ENCODE measurements at places on chromosomes 2 and 18.

DNA sequence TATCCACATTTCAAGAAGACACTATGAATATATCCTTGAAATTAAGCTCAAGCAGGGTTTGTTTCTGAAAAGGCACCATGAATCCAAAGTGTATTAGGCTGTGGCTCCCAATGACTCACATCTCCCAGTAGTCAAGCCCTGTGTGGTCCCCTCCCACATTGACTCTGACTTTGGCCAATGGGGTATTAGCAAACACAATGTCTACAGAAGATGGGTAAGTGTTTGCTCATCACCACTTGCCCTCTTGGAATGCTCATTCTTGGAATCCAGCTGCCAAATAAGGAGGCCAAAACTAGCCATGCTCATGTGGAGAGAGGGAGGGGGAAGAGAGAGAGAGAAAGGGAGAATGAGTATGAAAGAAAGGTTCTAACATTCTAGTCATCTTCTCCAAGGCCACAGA lies 490.0 kb downstream of the TXNL1 start:
- peak; percentile 63 for DNase-seq

GRCh38 chr18:54607213-54608027 lies 16.4 kb downstream of the DYNAP start:
- peak; percentile 5 for DNase-seq

GRCh38 chr2:179550214-179550613 lies 285.6 kb upstream of the SESTD1 start:
- no peak for DNase-seq

- DNase-seq = no peak
Observed at GRCh38 chr2:147487286-147487977, 357.4 kb upstream of the ACVR2A start.

DNA sequence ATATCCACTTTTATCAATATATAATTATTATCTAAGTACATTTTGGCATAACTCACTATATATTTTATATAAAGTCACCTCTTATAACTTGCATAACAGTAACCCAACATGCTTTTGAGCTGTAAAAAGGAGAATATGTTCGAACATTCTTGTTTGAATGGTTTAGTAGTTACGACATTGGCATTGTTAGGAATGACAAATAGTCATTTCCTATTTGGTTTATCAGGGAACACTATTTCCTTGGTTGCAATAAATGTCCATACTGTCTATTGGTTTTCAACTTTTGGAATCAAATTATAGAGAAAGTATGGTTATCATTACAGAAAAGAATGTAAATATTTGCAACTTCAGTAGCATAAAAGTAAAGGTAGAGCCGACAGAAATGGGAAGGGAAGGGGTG lies 124.1 kb downstream of the PARD3B start:
- DNase-seq = peak; percentile 51

GRCh38 chr2:72859831-72860262 lies 27.4 kb upstream of the SPR start:
- DNase-seq = peak; percentile 69

- DNase-seq = peak; percentile 17
Observed at GRCh38 chr18:24054130-24054529, 39.6 kb downstream of the TTC39C start.

All from ELR (cell line).